ENCODE measurements at places on chromosomes 1 and 21.

- DNase-seq = no peak
Measured at GRCh38 chr1:217315346-217315745, 315.5 kb downstream of the GPATCH2 start.

DNA sequence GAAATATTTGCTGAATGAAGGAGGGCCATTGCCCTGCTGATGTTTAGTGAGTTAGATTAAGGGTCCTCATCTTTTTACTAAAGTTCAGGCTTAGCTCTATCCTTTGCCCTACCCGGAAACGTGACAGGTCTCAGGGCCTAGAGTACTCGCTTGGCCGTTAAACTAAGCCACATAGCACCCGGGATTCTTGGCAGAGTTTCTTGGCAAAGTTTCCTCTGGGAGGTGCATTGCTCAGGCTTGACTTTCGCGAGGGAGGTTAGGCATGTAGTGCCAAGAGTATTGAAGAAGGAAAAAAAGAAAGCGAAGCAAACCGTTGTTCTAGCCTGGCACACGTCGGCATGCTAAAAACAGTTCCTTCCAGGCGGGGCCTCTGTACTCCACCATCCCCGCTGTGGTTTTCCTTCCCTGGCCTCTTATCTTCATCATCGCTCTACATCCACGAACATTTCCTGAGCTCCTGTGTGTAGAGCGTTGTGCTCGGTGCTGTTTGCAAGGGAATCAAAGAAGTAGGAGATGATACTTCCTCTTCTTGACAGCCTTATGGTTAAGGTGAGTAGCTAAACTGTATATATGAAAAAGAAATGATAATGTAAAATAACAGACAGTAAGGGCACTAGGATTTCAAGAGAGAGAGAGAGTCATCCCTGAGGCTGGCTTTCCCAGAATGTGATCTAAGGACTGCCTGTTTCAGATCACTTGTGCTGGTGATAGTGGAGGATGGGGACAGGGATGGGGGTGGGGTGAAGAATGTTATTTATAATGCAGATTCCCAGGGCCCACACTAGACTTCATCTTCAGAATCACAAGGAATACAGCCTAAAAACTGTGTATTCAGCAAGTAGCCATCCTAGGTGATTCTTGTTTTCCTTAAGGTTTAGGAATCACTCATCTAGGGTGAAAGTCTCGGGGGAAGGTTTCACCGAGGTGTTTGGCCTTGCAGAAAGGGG is 18.8 kb downstream of the RNF220 start:
- DNase-seq = peak; percentile 61

GRCh38 chr1:173603056-173603591 is at the start of gene SLC9C2:
Gene SLC9C2 (minus strand): TSS chr1:173603072. CDS start chr1:173601776, 1,296 bp downstream.
- no peak for DNase-seq

- DNase-seq = no peak
Measured at GRCh38 chr1:77802026-77802425, 22.6 kb downstream of the MIGA1 start.

DNA sequence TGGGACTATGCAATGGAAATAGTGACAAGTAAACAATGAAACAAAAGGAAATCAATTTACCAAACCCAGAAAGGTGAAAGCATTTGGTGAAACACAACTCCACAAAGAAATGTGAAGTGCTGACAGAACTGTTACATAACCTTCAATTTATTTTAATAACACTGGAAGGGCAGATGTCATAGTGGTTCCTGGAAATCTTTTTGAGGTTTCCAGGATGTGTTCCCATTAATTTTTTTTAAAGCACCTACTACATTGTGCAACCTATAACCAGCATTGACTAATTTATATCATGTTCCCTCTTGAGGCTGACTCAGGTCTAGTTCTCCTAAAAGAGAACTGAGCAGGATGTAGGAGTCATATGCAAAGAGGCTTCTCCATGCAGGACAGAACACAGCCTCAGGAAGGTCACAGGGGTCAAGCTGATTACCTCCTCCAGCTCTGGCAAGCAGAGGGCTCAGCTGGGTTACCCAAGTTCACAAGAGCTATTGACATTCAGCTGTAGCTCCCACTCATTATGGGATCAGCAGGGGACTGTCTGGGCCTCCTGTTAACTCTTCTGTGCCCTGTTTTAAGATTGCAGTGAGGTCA is 157.1 kb upstream of the NRIP1 start:
- DNase-seq = peak; percentile 36

Data from HFFc6 (cell line).